ENCODE measurements at places on chromosomes 4 and X.

GRCh38 chrX:111555406-111555958 is 44.0 kb downstream of the SERTM2 start:
- DNase-seq, result no peak

DNA sequence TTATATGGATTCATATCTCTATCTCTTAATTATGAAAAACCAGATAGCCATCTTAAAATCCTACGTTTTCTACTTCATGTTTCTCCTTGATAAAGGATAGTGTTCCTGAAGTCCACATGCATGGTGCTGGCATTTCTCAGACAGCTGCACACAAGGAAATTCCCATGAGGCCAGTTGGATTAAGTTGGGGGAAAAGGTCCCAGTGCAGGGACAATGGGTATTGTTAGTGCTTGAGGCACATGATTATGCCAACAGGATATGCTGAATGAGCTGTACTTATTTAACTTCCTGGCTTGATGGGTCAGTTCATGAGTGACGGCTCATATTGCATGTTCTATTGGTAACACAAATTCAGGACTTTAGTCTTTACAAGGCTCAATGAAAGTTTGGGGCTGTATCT is 913.9 kb upstream of the NDST4 start:
- DNase-seq, result no peak

DNA sequence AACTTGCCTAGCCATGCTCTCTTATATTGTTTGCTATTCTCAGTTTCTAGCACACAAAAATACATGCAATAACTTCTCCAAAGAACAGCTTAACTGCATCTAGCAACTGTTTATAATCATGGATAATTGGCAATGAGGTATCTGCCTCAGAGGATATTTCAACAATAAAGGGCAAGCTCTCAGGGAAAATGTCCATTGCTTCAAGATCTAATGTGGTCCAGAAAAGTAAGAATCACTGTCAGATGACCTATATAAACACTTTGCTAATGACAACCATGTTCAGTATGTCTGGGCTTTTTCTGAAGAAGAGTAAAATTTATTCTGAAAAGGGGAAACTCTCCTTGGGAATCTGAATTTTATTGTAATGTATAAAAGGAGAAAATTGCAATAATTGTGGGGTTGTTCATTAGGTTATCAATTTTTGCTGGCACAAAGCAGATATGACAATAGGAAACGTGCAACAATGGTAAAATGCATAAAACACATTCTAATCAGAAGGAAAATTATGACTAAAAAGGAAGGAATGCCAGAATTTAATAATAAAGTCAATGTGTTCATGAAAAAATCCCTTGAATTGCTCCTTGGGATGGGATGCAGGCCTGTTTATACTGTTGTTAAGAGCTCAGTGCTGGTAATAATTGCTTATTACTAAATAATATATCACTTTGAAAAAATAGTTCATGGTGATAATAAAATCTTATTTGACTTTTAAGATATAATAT is 90.3 kb downstream of the ANTXR2 start:
- DNase-seq, result no peak

GRCh38 chrX:2488621-2489285 is 12.0 kb downstream of the DHRSX start:
- DNase-seq, result no peak

GRCh38 chrX:53283567-53283966 is 2.2 kb upstream of the IQSEC2 start:
- DNase-seq, result no peak

All from AG04449 (cell line).